ENCODE measurements at places on chromosomes 2 and 18.

DNA sequence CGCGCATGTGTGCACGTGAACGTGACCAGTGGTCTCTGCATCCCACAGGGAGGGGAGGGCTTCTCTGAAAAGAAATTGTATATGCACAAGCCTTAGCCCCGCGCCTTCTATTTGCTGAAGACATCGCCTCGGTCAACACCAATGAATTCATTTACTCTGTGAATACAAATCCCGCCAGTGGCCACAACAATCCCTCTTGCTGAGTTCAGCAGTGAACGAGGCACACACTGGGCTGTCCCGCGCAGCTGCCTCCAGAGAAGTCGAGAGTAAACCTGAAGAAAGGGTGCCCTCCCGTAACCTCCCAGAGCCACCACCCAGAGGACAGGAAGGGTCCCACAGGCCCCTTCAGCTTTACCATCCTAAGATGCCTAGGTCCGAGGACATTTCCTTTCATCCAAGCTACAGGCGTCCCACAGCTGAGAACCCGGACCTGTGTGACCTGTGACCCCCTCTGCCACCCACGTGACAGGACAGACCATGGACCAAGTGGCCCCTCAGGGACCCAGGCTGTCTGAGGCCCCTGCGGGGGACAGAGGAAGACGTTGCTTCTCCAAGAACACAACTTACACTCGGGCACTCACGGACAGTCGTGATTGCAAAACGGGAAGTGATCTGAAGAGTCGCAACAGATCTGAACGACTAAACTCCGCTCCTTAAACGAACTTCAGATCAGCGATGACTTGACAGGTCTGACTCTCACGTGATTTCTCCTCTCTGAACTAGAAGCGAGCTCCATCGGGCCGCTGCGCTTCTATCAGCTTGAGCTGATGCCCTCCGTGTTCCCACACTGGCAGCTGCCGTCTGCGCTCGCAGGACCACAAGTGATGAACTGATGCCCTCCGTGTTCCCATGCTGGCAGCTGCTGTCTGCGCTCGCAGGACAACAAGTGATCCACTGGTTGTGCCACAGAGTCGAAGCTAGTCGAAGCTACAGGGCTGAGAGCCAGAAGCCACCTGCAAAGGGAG, 92.7 kb downstream of the ZNF516 start:
- no peak for DNase-seq

DNA sequence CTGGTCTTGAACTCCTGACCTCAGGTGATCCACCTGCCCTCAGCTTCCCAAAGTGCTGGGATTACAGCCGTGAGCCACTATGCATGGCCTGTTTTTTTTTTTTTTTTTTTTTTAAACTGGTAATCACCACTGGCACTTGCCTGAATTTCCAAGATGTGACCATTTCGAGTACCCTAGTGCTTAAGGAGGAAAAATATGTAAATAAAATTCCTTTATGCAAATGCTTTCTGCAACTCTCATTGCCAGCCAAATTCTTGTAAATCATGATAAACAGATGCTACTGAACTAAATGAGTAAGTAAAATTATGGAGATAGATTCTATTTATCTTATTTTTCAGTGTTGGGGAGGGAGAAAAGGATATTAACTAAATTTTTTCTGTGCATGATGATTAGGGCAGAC, 18.6 kb downstream of the CDCA7 start:
- no peak for DNase-seq

DNA sequence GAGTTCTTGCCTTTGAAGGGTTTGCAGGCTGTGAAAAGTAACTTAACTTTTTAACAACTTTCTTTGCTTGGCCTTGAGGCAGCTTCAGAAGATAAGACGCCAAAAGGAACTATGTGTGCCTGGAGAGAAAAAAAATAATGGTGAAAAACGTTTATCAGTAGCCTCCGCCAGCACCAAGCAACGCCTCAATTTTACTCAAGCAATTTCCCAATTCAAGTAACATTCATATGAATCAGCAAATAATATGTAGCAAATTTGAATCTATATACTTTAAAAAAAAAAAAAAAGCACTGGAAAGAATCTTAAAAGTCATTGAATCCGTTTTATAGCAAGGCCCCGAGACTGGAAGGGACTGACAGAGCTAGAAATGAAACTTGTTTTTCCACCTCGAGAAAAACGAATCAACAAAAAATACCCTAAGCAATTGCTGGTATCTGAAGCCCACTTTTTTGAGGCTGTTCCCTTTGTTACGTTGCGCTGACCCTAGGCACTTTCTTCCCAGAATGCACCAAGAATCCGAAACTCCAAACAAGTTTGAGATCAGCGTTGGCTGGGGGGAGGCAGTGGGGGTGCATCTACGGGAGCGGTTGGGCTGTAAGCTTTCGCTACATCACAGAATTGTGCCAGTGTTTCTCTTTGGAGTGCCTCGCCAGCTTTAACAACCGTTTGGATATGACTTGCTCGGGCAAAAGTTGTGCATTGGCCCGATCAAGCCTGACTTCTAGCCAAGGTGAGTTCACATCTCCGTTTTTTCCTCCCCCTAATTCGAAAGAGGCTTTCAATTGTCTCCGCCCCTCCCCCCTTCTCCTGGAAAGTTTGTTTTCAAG, 2.7 kb upstream of the TGIF1 start:
- DNase-seq, result no peak

DNA sequence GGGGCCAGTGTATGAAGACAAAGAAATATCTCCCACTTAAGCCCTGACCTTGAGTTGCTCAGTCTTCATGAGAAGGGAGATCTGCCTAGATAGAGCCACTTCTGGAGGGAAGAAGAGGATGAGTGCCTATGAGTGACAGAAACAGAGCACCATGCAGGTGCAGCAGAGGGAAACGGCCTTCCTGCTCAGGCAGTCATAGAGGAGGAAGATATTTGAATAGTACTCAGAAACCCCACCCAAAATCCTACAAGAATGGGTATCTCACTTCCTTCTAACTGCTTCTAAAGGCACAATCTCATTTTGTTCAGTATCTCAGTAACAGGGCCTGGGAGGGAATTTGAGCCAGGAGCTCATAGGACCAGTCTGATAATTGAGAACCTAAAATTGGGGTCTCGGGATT, 339.3 kb downstream of the ALK start:
- DNase-seq, result no peak

DNA sequence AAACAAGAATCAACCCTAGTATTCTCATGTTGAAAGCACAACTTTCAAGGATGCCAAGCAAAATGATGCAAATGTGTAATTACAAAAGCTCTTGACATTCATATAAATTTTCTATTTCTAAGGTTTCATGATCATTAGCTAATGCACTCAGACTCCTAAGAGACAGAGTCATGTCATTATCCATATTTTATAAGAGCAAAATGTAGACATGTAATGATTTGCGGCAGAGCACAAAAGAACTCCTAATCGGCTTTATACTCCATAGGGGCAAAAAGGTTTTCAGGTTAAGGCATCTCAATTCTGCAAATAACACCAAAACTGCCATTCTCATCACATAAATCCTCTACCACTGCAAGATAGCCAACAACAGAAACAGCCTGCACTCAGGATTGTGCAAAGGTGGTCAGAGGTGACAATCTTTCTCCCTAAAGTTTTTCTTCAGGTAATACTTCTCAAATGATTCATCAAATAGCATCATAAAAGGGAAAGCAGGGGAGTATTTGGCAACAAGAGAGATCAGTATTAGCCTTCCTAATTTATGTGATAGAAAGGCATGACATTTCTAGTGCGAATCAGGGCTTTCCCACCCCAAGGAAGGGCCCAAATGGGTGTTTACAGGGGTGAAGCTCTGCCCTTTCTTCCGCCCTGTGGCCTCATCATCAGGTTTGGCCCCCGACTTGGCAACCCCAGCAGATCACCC, 64.7 kb downstream of the STK39 start:
- DNase-seq, result no peak

- no peak for DNase-seq
These were observed 46.4 kb upstream of the BZW1 start for GRCh38 chr2:200765139-200765951.

DNA sequence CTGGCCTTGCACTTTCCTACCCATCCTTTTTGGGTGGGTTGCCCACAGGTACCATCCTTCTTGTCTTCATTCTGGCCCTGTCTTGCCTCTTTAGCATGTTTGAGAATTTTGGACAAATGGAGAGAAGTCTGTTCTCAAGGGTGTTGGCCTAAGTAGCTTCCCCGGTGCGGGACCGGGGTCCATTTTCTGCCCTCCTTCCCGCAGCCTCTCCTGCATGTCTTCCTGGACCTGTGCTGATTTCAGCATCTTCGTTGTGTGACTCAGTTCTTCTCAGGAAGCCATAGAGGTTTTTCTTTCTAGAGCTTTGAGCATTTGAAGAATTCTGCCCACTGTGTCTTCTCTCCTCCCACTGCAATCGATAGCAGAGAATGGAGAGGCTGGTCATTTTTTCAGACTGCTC, 172.7 kb downstream of the SH3RF3 start:
- no peak for DNase-seq

GRCh38 chr2:127195140-127196074, 24.7 kb downstream of the CYP27C1 start:
- no peak for DNase-seq

GRCh38 chr18:37529863-37530262, 35.7 kb downstream of the CELF4 start:
- DNase-seq, result no peak

DNA sequence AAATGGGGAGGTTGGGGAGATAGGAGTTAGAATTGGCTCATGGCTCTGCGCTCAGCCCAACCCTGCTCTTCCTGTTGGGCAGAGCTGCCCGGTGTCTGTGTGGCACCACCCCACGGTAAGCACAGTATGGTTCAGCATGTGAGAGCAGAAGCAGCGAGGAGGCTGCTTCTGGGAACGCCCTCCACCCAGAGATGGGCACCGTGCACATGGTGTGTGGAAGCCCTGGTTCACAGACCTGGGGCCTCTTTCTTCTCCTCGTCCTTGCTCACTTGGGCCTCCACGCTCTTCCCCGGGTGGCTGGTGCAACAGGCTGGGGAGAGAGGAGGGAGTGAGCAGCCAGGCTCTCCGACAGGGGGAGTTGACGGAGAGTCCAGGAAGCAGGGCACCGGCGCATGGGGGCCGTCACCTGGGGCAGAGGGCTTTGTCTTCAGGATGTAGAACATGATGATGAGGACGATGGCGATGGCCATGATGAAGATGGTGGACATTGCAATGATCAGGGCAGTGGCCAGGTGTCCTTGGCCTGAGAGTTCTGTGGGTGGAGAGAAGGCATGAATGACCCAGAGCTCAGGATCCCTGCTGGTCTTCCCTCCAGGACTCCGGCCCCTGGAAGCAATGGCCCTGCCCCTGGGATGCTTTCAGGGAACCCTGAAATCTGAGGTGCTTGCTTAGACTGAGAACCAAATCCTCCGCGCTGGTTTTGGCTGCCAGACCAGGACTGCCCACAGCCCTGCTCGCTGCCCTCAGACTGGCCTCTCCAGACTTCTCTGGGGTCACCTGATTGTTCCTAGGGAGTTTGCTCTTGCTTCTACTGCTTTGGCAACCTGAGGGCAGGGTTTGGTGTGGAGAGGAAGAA, 78.3 kb downstream of the EDAR start:
- DNase-seq, result no peak

- no peak for DNase-seq
These were observed 29.9 kb downstream of the KLHL29 start for GRCh38 chr2:23414871-23415270.

GRCh38 chr2:76506538-76506937, 795.8 kb upstream of the GCFC2 start:
- DNase-seq, result no peak

DNA sequence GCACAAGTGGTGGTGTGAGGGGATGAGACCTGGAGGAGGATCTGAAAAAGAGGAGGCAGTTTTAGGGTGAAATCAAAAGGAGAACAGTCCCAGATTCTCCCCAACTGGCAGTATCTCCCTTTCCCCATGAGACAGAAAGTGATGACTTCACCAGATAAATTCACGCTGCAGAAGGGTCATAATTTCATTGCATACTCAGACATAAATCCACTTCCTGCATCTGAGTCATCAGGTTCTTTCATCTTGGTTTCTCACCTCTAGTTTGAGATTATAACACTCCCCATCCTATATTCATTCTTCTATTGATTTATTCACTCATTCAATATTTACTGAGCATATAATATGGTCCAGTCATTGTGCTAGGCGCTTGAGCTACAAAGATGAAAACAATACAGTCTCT, 64.7 kb downstream of the CCDC148 start:
- DNase-seq, result no peak

DNA sequence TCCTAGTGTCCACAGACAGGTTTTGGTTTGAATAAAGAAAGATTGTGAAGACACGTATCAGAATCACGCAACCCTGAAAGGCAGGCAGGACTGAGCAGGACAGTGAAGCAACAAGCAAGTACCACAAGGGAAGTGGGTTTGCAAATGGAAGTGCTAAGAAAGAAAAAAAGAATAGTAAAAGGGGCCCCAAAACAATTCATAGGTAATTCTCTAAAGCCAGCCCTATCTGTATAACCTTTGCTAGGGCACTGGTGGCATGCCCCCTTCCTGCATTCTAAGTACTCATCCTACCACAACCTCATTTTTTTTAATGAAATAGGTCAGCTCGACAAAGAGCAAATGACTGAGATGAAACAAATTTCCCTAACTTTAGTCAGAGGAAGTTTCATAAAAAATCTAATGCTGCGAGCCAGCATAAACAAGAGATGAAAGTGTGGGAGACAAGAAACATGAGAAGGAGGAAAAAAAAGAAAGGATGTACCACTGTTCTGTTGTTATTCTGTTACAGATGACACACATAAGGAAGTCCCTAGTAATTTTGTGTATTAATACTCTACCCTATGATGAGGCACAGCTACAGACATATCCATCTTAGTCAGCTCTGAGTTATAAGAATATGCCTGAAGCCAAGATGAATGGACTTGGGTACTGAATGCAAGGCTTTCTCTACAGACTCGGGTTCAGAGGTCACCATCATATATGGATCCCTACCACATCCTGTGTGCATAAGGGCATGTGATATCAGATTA, 32.2 kb downstream of the IKZF2 start:
- no peak for DNase-seq

GRCh38 chr2:146523196-146523595, 1321.6 kb upstream of the ACVR2A start:
- no peak for DNase-seq

- no peak for DNase-seq
These were observed 11.6 kb upstream of the RPRD1A start for GRCh38 chr18:36078751-36079529.

GRCh38 chr2:106695919-106696318, 190.0 kb downstream of the ST6GAL2 start:
- DNase-seq, result no peak

DNA sequence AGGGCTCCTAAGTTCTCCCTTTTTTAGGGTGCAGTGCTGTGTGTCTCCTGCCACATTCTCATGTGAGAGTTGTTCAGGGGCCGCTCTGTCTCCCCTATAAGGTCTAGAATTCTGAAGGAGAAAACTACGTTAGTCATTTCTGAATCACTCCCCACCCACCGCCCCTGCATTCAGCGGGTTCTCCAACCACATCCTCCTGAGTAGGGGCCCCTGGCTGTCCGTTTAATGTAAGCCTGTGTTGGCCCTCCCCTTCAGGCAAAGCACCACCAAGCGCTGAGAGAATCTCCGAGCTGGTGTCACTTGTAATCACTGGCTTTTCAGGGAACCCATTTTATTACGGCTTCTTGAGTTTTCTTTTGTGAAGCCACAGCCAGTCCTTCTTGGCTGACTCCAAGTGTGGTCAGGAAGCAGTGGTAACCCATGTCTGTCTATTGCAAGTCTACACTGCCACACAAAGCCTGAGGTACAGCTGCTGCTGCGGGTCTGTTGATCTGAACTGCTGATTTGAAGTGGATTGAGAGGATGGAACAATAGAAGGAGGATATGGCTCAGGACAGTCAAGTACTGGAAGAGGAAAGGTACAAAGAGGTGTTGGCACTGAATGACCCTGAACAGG, 16.9 kb downstream of the LCT start:
- DNase-seq, result no peak
